ENCODE measurements at places on chromosomes 4 and X. TPM values are rescaled to one million over a fixed set of nuclear protein-coding genes. Genes with fewer than 3 reads are reported as not detected.

Gene CTAG2
- polyA plus RNA-seq: not detected

Gene REELD1
- polyA plus RNA-seq: 0.98 TPM

Gene HSFX4
- polyA plus RNA-seq: not detected

Gene ATP1B4
- polyA plus RNA-seq: not detected

Gene SCML2
- 11.2 TPM for polyA plus RNA-seq

Gene GLRA2
- polyA plus RNA-seq: 0.37 TPM

Gene PPP4R3C
- not detected for polyA plus RNA-seq

Gene NAP1L5
- 13.8 TPM for polyA plus RNA-seq

Gene ACE2
- 58.8 TPM for polyA plus RNA-seq

Gene DCLK2
- 11.7 TPM for polyA plus RNA-seq

Gene USP51
- 11.1 TPM for polyA plus RNA-seq

DNA sequence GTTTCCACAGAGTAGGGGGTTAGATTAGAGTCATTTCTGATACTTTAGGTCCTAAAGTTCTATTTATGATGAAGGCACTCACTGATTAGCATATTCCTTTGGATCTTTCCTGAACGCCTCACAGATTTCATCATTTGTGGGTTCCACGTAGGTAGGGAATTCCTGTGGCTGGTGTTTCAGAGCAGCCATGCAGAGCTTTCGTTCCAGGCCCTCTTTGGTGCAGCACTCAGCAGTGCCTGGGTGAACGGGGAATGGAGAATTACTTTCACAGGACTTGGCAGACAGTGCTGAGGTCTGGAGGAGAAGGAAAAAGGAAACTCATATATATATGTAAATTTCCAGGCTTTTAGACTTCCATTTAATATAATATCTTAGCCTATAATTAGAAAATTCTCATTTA, 18.5 kb downstream of the GC start:
- DNase-seq: no peak

DNA sequence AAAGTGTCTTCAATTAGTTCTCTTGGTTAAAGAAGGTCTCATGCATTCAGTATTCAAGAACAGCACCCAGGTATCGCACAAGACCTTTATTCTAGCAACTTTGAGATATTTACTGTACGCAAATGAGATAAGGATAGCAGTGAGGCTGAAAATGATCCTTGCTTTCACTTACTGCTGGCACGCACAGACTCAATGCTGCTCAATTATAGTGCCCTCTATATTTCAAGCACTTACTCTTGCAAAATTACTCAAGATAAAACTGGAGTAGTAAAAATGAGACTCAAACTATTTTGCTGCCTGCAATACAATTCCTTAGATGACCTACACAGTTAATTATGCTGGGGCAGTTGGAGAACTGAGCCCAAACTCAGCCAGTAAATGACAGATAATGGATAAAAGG, 60.9 kb downstream of the ADGRA3 start:
- DNase-seq: no peak

GRCh38 chr4:82601242-82602015, 39.6 kb upstream of the TMEM150C start:
- no peak for DNase-seq

DNA sequence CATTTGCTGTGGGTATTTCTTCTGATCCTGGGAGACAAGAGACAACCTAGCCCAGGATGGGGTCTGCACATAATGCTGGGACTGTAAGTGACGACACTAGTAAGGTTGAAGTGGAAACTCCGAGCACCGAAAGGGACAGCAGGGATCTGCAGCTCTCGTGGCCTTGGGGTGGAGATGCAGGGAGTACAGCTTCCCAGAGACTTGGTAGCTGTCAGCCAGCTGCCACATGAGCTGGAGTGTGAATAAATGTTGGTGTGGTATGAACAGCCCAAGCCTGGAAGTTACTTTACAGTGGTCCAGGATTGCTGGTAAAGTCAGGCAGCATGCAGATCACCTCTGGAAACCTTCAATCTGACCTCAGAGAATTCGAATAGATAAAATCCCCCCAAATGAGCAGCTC, 97.6 kb downstream of the FAM193A start:
- no peak for DNase-seq

- no peak for DNase-seq
Observed at GRCh38 chr4:98411731-98412130, 150.5 kb downstream of the RAP1GDS1 start.

GRCh38 chr4:112410364-112410763, 105.6 kb downstream of the NEUROG2 start:
- DNase-seq: no peak

DNA sequence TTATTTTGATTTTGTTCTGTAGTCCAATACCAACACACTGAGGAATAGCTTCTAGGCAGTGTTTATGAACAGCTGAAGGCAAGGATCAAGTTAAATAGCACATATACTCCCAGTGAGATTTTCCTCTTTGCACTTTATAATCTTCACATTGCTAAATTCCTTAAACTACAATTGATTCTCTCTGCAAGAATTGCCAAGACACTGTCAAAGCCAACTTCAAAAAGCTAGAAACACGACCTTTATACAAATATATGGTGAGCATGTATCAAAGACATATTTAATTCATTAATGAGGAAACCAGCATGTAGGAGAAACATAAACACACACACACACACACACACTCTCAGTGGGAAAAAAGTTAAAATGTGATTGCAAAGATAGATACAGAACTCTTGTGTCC, 86.4 kb upstream of the FAM9C start:
- no peak for DNase-seq

DNA sequence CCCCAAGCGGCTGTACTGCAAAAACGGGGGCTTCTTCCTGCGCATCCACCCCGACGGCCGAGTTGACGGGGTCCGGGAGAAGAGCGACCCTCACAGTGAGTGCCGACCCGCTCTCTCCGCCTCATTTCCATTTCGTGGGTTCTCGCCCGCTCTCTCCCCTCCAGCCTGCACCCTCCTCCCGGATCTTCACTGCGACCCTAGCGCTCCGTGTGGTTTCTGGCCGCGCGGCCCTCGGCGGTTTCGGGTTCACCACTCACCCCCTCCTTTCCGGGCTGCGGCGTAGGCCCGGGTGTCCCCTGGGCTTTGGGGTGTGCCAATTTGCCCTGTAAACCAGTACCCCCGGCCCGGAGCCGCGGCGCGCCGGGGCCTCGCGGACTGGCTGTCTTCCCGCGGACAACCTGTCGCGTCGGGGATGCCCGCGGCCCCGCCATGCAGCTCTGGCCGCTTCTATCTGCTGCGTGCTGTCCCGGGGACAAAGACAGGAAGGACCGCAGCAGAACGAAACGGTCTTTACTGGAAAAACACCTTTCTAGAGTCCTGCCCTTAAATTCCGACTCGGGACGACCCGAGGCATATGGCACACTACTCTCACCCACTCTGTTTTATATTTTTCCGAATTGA, 737 bp downstream of the FGF2 start:
- no peak for DNase-seq

GRCh38 chrX:49250066-49250465, 14.4 kb downstream of the FOXP3 start:
- DNase-seq: no peak

DNA sequence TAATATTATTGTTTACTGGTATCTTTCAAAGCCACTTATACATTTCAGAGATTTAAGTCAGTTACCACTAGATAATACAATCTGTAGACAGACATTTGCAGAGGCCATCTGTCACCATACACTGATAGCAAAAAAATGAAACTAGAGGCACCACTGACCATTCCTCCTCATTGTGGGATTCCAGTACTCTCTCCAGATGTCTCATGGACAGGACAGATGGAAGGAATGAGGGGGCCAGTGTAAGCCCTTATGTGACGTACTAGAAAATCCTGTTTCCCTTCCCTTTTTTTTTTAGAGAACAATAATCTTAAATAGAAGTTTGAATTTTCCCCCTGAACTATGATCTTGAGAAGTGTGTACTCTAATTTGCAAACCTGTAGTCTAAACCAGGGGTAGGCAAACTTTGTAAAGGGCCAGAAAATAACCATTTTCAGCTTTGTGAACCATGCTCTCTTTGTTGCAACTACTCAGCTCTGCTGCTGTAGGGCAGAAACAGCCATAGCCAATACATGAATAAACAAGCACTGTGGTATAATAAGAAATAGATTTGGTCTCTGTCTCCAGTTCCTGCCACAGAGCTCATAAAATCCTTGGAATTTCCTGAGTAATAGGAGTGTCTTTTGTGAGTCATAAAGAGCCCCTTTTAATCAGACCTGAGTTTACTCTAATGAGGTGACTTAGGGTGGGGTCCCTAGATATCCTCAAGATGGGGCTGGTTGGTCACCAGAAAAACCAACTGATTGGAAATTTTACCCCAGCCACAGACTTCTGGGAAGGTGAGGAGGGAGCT, 90.4 kb downstream of the MOSPD2 start:
- DNase-seq: no peak

GRCh38 chr4:53235547-53235946, 130.3 kb downstream of the SCFD2 start:
- no peak for DNase-seq

DNA sequence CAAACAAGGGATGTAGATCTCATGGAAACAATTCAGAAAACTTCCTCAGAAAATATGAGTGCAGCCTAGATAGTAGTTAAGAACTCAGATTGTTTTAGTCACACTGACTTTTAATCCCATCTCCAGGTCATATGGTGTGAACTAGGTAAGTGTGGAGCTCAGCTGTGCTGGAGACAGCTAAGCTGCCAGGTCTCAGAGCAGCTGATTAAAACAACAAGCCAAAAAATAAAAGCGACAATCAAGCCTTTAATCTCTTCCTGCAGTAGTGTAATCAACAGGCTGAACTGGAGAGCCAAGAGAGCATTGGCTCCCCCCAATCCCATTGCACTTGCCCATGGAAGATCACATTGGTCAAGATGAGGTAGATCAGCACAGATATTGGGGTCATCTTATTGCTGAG, 98.3 kb upstream of the ATOH1 start:
- DNase-seq: no peak

GRCh38 chr4:55255179-55255578, 90.9 kb upstream of the SRD5A3 start:
- DNase-seq: no peak

GRCh38 chr4:183968502-183968901, 63.4 kb downstream of the STOX2 start:
- no peak for DNase-seq

GRCh38 chr4:39047681-39048080, 14.4 kb upstream of the KLHL5 start:
- no peak for DNase-seq

- no peak for DNase-seq
Observed at GRCh38 chrX:133676344-133677122, 261.2 kb upstream of the GPC4 start.

DNA sequence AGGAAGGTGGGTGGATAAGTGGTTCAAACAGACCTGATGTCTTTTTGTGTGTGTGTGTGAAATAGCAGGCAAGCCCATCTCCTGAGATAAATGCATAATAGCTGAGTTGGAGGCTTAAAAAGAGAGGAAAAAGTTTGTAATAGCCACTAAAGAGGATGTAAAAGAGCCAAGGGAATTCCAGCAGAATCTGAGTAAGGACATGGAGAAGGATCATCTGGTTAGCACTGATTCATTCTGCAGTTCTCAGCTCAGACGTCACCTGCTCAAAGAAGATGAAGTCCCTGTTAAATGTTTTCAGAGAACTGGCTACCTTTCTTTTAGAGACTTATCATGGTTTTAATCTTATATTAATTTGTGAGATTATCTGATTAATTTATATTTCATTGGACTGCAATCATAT, 21.0 kb upstream of the IL13RA2 start:
- DNase-seq: no peak

GRCh38 chr4:61211781-61212180, 11.7 kb downstream of the ADGRL3 start:
- DNase-seq: no peak

GRCh38 chr4:20352163-20352431, 100.4 kb downstream of the SLIT2 start:
- no peak for DNase-seq

DNA sequence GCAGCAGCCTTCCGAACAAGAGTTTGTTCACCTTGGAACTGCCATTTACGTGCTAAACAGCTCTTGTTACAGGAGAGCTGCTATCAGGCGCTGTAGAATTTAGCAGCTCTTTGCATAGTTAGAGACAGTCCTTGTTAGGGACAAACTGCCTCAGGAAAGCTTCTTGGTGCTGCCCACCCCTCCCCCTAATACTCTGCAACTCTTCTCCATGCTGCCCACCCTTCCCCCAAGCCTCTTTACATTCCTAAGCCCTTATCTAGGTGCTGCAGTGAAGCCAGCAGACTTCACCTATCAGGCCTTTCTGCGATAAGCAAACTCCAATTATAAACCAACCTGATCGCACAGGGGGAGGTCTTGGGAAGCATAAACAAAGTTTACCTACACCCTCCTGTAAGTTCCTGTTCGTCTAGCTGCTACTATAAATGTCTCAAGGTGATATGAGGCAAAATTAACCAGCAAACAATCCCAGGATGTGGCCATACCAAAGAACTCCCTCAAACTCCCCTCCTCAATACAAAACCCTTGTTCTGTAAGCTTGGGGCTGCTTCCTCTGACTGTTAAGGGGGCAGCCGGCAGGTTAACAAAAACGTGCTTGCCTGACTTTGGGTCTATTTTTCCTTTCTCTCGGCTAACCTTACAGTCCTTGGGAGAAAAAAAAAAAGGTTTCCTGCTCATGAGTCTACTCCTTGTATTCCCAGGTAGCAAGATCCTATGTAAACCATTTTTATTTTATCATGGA, 74.0 kb upstream of the GC start:
- no peak for DNase-seq

- no peak for DNase-seq
Observed at GRCh38 chr4:138348055-138348454, 105.9 kb upstream of the SLC7A11 start.

DNA sequence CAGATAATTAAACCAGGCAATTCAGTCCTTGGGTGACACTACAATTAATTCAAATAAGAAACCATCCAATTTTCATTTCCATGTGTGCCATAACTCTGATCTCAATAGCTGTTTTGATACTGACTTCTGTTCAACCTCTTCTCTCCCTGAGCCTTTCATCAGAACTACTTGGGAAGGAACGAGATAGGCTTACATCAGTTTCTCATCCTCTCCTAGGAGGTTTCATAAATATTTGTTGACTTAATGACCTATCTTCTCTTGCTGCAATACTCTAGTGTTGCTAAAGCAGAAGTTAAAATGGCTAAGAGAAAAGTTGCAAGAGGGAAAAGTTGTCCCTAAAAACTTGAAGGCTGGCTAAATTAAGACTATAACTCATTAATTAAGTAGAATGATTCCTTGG, 41.8 kb downstream of the PRKG2 start:
- no peak for DNase-seq

- DNase-seq: no peak
Observed at GRCh38 chr4:54929459-54929858, 195.9 kb downstream of the KDR start.

DNA sequence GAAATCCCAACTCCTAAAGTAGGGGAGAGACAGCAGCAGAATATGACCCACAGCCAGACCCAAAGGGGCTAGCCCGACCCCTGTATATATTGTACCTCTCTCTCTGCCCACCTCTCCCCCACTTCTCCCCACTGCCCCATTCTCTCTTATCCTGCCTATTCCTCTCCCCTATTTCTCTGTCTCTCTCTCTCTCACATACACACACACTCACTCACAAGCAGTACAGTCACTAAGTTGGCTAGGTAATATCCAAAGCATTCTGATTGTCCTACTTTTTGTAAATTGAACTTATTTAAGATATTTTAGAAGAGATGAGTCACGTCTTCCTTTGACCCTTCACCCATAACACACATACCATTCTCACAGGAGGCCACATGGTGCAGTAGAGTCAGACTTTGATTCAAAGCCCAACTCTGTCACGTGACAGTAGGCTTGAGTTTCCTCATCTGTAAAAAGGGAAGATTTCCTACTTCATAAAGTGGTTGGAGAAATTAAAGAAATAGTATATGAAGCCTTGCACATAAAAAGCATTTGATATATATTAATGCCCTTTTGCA, 29.5 kb downstream of the SRPX2 start:
- no peak for DNase-seq

GRCh38 chr4:109177096-109177810, 125.2 kb downstream of the COL25A1 start:
- DNase-seq: no peak
